Mucosa of gallbladder (tissue), 1 donor: ENCODE measurements at places on chromosomes 7 and 10. TPM values are rescaled to one million over a fixed set of nuclear protein-coding genes. Genes with fewer than 3 reads are reported as not detected.

Gene EPHB6
- total RNA-seq, result 16.7 TPM

Gene STEAP4
- 9.8 TPM for total RNA-seq

Gene LMTK2
- 31.2 TPM for total RNA-seq

Gene ZNF33B
- 47.2 TPM for total RNA-seq

Gene MALRD1
- total RNA-seq, result 2.3 TPM

Gene JCAD
- total RNA-seq, result 25.8 TPM

Gene KIN
- 10.4 TPM for total RNA-seq

Gene PCGF6
- total RNA-seq, result 5.2 TPM

Gene NUPR2
- total RNA-seq, result 1.0 TPM

Gene PAPOLB
- total RNA-seq, result 0.14 TPM

Gene OR9A4
- total RNA-seq, result not detected

Gene VSTM2A
- 0.72 TPM for total RNA-seq

Gene IKZF1
- 17.4 TPM for total RNA-seq

Gene ASB13
- total RNA-seq, result 37.3 TPM

Gene KNDC1
- total RNA-seq, result 5.2 TPM

Gene GPER1
- total RNA-seq, result 4.7 TPM

Gene GIMAP2
- 19.1 TPM for total RNA-seq

Gene FAM149B1
- 27.9 TPM for total RNA-seq

Gene HOXA6
- 0.29 TPM for total RNA-seq

Gene RET
- 1.6 TPM for total RNA-seq

Gene OR2A5
- not detected for total RNA-seq

Gene TMEM213
- total RNA-seq, result 0.12 TPM

Gene CALML5
- total RNA-seq, result not detected

Gene RSU1
- total RNA-seq, result 51.0 TPM

Gene FMC1
- 18.2 TPM for total RNA-seq

Gene EIF3B
- total RNA-seq, result 94.7 TPM

Gene PRKG1
- total RNA-seq, result 28.3 TPM

Gene SKIDA1
- total RNA-seq, result 1.2 TPM

Gene ITIH5
- 42.0 TPM for total RNA-seq

Gene STOX1
- 2.6 TPM for total RNA-seq

Gene SP4
- total RNA-seq, result 6.3 TPM

Gene VOPP1
- total RNA-seq, result 68.2 TPM

Gene ZNF365
- total RNA-seq, result 0.40 TPM

Gene TET1
- 3.1 TPM for total RNA-seq

Gene WDR11
- total RNA-seq, result 44.5 TPM
